ENCODE measurements at places on chromosomes 2 and 18.

DNA sequence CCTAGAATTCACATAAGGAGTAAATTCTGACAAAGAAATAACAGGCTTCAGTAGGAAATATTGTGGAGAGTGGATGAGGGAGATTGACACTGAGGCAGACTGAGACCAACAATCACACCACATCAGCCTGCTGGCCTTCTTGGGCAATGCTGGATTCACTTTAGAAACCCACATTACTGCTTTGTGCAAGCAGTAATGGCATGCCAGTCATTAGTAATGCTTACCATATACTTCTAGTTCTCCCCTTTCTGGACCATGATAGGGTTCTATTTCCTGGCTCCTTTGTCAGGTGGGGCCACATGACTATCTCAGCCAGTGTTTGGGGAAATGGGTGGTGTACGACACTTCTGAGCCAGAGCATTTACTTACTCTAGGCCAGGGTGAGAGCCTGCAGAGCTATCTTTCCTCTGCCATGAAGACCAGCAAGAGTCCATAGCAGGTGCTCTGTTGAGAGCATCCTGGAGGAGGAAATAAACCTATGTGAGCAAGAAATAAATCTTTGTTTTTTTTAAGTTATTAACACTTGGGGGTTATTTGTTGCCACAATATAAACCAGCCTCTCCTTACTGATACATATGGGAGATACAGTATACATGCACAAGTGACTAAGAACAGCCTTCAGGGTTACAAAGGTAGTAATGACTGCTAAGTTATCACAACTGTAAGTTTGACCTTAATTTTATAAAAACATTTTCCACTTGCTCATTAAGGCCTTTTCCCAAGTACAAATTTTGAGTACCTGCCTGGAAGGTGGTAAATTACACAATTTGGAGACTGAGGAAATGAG is 89.3 kb upstream of the TANK start:
- DNase-seq, result no peak

GRCh38 chr2:86286516-86286915 is 50.9 kb downstream of the REEP1 start:
- DNase-seq, result no peak

- no peak for DNase-seq
These were observed 57.0 kb downstream of the CEP192 start for GRCh38 chr18:13048061-13048595.

DNA sequence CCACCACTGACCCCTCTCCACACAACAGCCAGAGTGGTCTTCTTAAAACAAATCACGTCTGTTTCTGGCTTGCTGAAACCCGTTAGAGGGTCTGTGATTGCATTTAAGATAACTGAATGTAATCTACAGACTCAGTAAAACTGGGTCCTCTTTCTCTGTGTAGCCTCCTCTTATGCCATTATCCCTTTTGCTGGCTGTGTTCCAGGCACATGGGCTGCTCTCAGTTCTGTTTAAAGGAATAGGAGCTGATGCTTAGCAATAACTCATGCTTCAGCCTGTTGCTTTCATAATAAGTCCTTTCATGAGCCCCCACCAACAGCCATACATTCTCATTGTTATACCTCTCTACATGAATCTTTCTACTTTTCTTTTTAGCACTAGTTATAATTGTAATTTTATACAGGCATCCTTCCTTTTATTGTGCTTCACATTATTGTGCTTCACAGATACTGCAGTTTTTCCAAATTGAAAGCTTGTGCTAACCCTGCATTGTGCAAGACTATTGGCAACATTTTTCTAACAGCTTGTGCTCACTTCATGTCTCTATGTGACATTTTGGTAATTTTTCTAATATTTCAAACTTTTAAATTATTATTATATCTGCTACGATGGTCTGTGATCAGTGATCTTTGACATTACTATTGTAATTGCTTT is 782.6 kb downstream of the MBD2 start:
- no peak for DNase-seq

DNA sequence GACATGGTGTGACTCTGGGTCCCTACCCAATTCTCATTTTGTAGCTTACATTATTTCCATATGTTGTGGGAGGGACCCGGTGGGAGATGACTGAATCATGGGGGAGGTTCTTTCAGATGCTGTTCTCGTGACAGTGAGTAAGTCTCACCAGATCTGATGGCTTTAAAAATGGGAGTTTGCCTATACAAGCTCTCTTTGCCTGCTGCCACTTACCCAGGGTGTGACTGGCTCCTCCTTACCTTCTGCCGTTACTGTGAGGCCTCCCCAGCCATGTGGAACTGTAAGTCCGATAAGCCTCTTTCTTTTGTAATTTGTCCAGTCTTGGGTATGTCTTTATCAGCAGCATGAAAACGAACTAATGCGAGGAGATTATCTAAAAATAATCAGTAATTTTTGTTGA is 1683.2 kb upstream of the SLC39A10 start:
- no peak for DNase-seq

DNA sequence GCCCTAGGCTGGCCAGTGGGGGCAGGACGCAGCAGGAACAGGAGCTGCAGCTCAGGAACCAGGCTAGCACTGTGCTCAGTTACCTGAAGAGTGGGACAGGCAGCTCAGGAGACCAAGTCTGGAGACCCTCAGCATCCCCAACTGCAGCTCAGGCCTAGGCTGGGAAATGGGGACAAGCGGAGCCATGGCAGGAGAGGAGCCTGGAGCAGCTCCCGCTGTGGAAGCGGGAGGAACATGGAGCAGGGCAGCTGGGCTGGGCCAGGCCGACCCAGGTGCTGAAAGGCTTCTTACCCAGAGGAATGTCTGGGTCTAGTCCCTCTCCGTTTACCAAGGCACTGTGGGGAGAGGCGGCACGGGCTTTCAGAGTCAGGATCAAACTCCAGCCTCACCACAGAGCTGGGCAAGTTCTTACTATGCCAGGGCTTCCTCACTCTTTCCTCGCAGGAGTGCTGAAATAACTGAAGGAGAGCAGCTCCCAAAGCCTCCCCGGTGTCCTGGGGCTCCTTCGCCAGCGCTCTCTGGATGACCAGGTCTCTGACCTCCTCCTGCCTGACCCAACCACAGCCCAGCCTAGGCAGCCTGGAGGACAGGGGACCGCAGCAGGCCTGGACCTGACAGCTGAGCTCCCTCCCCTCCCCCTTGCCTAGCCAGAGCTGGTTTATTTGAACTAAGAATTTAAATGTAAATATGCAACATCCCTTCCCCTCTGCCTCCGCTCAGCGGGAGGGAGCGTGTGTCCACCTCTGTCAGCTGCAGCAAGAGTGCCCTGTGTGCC is 247.8 kb upstream of the SIX2 start:
- DNase-seq, result no peak

- DNase-seq, result no peak
These were observed 170.6 kb downstream of the TWIST2 start for GRCh38 chr2:239018271-239019182.

DNA sequence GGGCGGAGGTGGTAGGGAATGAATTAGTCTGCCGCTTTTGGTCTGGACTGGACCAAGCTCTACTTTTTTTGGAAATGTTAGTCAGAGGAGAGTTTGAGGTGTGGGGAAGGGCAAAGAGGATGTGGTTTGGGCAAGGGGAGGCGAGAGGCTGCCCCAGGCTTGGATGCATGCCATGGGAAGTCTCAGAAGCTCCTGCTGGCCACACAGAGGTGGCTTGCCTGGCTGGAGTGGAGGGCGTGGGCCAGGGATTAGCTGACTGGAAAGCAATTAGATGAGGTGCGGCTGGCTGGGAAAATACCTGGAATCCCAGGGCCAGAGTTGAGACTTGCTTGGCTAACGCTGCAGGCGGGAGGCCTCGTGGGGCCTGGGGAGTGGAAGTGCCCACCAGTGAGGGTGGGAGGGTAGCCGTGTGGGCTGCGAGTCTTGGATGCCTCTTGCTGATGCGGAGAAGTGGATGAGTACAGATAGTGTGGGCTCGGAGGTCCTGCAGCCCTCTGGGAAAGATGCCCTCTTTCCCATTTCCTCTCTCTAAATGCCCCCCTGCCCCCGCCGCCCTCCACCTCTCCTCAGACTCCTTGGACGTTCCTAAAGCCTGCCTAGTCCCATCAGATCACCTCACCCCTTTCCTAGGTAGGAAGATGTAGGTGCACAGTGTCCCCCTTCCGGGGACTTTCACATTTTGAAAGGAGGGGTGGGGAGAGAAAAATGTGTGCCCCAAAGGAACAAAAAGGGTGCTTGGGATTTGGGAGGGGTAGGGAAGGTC is 117.6 kb downstream of the SMAD7 start:
- no peak for DNase-seq

DNA sequence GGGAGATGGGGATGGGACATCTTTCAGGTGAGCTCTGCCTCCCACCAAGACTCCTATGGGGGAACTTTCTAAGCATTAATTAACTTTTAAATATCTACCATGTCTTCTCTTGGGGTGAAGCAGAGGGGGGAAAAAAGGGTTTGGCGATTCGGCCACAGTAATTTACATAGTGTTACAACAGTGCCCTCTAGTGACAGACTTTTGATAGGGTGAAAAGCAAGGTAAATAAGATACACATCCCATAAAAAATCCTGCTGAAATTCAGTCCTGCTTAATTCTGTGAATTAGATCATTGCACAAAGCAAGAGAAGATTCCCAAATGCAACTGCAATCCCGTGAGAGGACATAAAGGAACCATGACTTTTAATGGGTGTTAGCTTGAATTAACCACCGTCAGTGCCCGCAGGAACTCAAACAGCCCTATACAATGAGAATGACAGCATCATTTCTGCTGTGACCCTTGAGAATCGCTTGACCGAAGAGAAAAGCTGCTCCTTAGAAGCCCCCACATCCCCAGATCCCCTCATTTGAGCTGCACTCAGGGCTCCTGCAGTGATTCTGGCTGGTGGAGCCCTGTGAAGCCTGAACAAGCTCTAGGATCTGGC is 32.8 kb downstream of the FAM124B start:
- peak; percentile 79 for DNase-seq

DNA sequence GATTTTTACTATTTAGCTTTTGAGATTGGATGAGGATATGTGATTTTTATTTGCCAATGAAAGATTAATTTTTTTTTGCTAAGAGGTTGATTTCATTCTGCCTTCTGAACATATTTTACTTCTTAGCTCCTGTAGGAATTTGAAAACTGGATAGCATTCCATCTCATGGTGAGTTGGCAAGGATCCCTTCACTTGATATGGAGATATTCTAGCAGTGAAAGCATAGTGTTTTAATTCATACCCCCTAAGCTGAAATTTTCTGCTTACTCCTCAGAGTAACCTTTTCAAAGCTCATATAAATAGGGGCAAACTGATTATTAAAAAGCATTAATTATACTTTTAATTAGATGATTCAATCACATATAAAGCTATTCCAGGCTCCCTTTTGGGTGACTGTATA is 61.0 kb upstream of the KCNJ3 start:
- DNase-seq, result no peak

- no peak for DNase-seq
These were observed 18.7 kb downstream of the GKN2 start for GRCh38 chr2:68934021-68934420.

GRCh38 chr2:100416935-100417710 is at the start of gene CHST10:
CHST10 (minus strand) TSS chr2:100417668; CDS start chr2:100406675, 10,993 bp downstream.
- DNase-seq, result peak; percentile 89

DNA sequence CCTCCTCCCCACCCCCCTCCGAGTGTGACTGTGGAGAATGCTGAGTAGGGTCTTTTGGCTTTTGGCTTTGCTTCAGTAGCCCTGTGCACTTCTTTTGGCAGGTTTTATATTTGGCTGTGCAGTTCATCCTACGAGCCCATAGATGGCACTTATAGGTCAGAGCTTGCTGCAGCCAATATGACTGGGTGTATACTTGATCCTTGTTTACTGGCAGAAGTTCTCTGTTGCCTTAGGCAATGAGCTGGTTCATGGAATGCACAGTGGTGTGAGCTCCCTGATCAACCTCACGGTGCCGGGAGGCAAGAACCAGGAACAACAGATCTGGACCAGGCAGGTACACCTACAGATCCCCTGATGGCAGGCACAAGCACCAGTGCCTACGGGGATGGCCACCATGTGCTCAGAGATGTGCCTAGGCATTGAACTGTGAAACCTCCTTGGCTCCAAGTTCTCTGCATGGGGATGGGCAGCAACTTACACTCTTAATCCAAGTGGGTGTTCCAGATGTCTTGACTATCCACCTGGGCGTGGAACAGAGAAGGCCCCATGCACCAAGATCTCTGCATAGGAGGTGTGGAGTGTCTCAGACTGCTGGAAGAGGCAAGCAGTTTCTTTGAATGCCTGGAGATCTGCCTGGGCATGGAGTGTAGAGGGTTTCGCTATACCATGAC is 190.4 kb downstream of the KIAA1328 start:
- DNase-seq, result peak; percentile 46

- no peak for DNase-seq
These were observed 33.4 kb upstream of the TMEM131 start for GRCh38 chr2:98028931-98029717.

- DNase-seq, result no peak
These were observed 62.4 kb upstream of the MSH6 start for GRCh38 chr2:47720559-47720958.

GRCh38 chr2:40244251-40244650 is 207.6 kb downstream of the SLC8A1 start:
- no peak for DNase-seq

GRCh38 chr18:55406451-55406991 is 181.5 kb downstream of the TCF4 start:
- no peak for DNase-seq

DNA sequence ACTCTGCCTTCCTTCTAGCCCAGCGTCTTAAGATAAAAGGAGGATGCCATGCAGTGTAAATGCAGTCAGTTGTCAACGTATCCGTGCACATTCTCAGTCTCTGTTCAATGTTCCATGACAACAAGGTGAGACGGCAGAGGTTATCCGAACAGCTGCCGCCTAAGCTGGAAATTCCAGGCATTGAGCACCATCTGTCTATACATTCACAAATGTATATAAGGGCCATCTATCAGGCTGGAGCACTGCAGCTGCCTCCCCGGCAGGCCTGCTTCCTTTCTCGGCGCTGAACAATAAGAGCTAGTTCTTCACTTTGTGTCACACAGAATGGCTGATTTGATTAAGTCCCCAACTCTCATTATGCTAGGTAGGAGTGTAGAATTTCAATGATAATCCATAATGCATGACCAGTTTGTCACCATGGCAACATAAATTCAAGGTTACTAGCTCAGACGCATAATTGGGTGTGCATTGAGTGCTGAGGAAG is 282.2 kb upstream of the SOX11 start:
- DNase-seq, result no peak

- DNase-seq, result no peak
These were observed 15.6 kb upstream of the PSD4 start for GRCh38 chr2:113157897-113158753.

DNA sequence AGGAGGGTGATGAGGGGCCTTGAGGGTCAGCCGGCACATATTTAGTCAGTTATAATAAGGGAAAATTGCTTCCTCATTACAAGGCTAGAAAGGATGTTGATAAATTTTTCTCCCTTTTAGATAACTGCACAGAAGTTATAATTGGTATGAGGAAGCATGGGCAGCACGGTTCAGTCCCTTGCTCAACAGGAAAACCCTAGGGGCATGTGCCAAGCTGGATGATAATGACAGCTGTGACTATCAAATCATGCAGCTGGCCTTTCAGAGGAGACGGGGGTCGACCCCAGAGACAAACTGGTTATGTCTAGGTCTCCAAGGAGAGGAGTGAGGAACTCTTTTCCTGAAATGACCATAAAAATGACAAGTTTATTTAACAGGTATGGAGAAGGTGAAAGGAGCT is 448.1 kb upstream of the VRK2 start:
- no peak for DNase-seq
